ENCODE measurements at places on chromosomes 12 and 14.

DNA sequence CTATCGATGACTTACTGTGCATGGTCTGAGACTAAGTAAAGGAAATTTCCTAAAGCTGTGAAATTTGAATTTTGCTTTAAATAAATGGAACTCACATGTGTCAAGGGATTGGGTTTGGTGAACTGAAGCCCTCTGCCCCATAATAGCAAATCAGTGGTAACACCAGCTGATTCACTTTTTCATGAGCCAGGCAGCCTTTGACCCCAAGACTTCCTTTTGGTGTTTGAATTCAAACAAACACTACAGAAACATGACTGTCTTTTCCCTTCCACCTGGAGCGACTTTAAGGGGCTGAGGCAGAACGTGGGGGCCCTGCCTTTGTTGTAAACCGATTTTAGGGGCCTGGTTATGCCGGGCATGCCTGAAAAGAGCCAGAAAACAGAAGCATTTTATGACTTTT is 28.8 kb downstream of the KCTD10 start:
- no peak for DNase-seq

- no peak for DNase-seq
Observed at GRCh38 chr12:32146074-32146873, 39.6 kb downstream of the BICD1 start.

DNA sequence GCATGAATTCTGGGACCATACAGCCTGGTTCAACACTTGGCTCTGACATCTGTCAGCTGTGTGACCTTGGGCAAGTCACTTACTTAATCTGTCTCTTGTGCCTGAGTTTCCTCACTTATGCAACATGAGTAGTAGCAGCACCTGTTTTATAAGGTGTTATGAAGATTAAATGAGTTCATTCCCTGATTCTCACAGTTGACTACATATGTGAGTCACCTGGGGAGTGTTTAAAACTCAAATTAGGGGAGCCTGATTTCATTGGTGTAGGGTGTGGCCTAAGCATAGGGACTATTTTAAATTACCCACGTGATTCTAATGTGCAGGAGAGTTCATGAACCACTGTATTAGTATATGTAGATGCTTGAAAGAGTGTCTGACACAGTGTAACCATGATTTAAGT is 36.7 kb upstream of the TMEM233 start:
- no peak for DNase-seq

DNA sequence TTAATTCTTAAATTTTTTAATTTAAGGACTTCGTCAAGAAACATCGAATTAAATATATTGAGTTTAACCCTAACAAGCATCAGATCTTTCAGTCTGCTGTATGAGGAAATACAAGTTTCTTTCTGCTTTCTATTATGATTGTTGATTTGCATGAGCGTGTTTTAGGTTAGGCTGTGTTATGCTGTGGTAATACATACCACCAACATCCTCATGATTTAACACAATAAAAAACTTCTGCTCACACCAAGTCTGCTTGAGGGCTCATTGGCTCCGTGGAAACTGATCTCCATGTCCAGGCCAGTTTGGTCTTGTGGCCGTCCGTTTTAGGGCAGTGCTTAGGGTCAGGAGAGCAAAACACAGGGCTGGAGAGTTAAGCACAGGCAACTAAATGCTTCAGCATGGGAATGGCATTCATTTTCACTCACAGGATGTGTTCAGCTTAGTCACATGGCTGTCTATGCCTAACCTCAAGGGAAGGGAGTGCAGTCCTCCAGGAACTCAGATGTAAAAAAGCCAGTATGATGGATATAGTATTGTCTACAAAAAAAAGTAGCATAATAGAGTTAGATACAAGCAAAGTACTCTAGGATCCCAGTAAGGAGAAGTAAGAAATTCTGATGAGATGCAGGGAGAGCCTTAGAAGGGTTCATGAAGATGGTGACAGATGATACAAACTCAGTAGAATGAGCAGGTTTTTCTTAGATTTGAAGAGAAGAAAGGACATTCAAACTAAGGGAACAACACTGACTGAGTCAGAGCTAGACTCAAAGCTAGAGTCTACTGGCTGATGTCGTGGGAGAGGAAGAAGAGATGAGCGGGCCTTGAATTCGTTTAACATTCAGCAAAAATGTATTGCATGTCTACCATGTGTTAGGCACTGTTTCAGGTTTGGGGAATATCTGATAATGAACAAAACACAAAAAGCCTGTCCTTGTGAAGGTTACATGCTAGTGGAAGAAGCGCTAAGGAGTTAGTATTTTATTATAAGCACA is 16.3 kb downstream of the MARK3 start:
- no peak for DNase-seq

DNA sequence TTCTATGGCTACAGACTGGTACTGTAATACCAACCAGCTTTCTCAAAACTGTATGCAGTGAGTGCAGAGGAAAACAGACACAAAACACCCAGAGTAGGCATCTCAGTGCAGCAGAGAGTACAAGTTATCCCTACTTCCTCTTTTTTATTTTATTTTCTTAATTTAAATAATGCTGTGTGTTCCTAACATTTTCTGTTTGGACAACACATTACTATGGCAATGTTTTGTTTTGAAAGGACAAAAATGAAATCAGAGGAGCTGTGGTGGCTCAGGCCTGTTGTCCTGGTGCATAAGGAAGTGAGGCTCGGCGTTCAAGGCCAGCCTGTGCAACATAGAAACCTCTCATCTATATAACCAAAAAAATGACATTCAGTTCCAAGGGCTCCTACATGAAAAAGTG is 33.7 kb upstream of the SELPLG start:
- no peak for DNase-seq

GRCh38 chr12:85627584-85627983 is 208.6 kb downstream of the RASSF9 start:
- no peak for DNase-seq

- DNase-seq: no peak
Observed at GRCh38 chr12:76480796-76481195, 78.8 kb downstream of the OSBPL8 start.

DNA sequence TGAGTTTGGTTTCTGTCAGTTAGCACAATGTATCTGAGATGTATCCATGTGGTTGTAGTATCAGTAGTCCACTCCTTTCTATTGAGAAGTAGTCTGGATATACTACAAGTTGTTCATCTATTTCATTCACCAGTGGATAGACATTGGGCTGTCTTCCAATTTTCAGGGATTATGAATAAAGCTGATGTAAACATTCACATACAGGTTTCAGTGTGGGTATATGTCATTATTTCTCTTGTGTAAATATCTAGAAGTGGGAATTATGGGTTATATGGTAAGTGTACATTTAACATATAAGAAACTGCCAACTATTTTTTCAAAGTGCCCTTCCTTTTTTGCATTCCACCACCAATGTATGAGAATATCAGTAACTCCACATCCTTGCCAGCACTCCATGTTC is 35.9 kb downstream of the PHLDA1 start:
- no peak for DNase-seq

DNA sequence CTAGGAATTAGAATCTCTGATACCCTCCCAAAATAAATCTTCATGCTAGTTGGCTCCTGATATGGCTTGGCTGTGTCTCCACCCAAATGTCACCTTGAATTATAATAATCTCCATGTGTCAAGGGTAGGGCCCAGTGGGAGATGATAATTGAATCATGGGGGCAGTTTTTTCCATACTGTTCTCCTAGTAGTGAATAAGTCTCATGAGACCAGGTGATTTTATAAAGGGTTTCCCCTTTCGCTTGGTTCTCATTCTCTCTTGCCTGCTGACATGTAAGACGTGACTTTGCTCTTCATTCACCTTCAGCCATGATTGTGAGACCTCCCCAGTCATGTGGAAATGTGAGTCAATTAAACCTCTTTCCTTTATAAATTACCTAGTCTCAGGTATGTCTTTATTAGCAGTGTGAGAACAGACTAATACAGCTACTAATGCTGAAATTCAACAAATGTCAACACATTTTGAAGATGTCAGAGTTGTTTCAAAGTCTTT is 12.2 kb upstream of the SPTSSA start:
- DNase-seq: no peak

DNA sequence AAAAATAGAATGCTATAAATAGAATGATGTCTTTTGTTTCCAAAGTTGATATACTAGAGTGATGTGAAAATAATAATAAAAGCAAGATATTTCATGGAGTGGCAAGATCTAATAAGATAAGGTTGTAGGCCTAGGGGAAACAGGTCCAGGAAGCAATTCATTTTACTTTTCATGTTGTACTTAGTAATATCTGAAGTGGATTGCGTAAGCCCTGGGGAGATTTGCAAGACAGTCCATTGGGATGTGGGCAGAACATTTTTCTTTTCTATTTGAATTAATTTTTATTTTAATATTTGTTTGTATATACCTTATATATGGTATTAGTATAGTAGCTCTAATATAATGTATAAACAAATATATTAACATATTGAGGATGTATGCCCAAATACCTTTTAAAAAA is 7.5 kb downstream of the NUBPL start:
- DNase-seq: no peak

GRCh38 chr12:91219511-91219910 is 36.9 kb upstream of the DCN start:
- DNase-seq: no peak

GRCh38 chr14:28596391-28596790 is 170.2 kb upstream of the FOXG1 start:
- DNase-seq: no peak

- DNase-seq: no peak
Observed at GRCh38 chr12:9619411-9620179, 11.9 kb upstream of the KLRB1 start.

DNA sequence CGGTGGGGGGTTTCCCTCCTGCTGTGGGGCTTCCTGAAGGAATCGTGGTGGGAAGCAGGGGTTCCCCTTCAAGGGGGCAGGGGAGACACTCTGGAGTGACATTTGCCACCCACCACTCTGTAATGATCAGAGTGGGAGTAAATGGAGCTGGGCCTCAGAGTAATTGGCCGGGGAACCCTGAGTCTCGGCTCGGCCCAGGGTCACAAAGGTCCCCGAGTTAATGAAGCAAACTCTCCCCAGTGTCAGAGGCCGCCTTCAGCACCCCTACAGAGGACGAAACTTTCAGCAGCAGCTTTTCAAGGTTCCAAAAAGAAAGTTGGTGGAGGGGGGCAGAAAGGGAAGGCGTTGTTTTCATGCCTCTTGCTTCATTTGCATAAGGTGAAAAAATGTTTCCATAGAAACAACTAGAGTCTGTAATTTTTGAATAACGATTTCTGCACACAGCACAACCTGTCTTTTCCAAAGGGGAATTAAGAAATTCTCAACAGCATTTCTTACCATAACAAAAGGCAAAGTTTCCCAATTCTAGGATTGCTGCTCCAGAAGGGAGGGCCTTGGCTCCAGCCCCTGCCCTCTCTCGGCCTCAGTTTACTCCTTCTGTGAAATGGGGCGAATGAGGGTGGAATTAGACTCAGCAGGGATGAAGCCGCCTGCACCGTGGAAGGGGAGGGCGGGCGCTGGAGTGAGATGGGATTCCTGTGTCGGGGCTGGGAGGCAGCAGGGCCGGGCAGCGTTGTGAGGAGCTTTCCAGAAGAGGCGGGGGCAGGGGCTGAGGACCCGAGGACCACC is 67.0 kb upstream of the BEGAIN start:
- no peak for DNase-seq

- DNase-seq: no peak
Observed at GRCh38 chr14:106505366-106505765, 979.0 kb downstream of the TMEM121 start.

DNA sequence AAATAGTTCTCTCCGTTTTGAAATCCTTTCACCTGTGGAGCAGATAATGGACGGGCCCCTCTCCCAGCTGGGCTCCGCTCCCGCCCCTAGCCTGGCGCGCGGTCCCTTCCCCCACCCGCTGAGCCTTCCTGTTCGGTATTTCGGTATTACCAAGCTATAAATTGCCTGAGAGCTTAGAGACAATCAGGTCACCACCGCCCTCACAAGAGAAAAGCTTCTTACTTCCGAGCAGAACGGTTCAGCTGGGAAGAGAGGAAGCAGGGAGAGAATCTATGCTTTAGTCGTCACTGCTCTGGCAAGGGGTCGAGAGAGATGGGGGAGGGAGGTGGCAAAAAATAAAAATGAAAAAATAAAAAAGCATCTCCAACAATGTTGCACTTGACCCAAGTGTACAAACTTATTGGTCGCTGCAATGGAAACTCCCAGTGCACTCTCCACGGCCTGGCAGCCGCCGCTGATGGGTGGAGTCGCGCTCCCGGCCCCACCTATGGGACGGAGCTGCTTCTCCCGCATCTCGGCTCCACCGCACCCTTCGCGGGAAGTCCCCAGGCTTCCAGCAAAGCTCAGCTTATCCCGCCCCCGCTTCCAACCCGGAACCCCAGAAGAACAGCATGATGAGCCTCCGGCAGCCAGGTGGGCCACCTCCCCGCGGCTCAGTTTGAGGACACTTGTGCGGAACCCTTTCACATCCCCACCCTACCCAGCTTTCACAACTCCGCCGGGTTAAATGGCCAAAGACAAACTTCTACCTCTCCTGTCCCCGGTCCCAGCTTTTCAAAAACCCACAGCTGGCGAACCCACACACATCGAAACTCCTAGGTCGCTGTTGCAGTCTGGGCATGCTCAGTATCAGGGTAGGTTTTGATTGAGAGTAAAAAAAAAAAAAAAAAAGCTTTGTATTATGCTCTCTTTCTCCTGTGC is 832 bp upstream of the SYT1 start:
- no peak for DNase-seq

DNA sequence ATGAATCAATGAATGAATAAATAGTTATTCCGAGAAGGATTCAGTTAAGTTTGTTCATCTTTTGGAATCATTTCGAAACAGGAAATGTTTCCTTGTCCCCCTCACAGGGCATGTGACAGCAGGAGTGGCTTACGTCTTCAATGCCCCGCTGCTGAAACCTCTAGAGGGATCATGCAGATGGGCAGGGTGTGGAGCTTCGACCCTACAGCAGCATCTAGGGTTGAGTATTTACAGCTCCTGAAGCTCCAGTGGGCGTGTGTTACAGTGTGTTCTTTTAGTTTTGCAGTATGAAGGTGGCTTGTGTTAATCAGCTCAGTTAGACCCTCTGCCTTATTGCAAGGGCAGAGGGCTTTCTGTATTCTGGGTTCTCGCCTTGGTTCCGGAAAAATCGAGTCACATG is 2.6 kb downstream of the NAV3 start:
- no peak for DNase-seq

- no peak for DNase-seq
Observed at GRCh38 chr12:27787559-27787958, 7.5 kb upstream of the MANSC4 start.

- no peak for DNase-seq
Observed at GRCh38 chr14:63524537-63525155, 18.5 kb downstream of the PPP2R5E start.

GRCh38 chr12:125228519-125229260 is 163.5 kb downstream of the AACS start:
- DNase-seq: no peak

GRCh38 chr14:74826574-74826973 is 49.4 kb downstream of the PROX2 start:
- DNase-seq: no peak

Measured in HCT116 (cell line).